Astrocyte (in vitro differentiated cells and primary cell): ENCODE measurements at places on chromosomes 12 and 14. TPM values are rescaled to one million over a fixed set of nuclear protein-coding genes. Genes with fewer than 3 reads are reported as not detected.

CEBPE gene
- not detected in 2 replicates for total RNA-seq

GRCh38 chr12:1703771-1704722, 13.2 kb downstream of the ADIPOR2 start:
- DNase-seq: no peak

- no peak for DNase-seq
These were observed 57.9 kb downstream of the AVPR1A start for GRCh38 chr12:63093084-63093483.

RFX4 gene
- 0.07 TPM in 1 of 2 replicates, not detected in the other for total RNA-seq

GRCh38 chr12:29229158-29229505, 80.1 kb downstream of the FAR2 start:
- DNase-seq: no peak

GRCh38 chr12:7994731-7995205, 37.7 kb upstream of the FOXJ2 start:
- DNase-seq: peak; percentile 95

- DNase-seq: peak; percentile 85
These were observed 727.6 kb downstream of the DIO2 start for GRCh38 chr14:79483477-79484388.

DNA sequence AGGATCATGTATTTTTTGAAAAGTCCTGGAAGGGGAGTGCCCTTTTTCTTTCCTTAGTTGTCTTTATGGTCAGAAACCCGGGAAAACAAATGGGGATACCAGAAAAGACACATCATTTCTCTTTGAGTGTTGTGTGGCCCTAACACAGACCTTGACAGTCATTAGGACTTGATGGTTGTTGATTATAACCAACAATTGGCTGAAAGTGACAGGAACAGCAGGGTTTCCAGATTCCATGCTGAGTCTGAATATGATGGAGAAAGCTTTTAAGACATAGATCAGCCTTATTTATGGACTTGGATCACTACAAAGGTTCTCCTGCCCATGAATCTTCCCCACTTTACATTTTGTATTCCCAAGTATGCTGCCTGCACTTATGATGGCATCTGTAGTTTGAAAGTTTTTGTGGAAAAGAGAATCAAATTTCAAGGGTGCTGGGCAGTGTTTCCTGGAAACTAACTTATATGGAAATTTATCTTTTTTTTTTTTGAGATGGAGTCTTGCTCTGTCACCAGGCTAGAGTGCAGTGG, 30.4 kb downstream of the POLR3B start:
- DNase-seq: no peak

- no peak for DNase-seq
These were observed 89.9 kb upstream of the PPP4R3A start for GRCh38 chr14:91599994-91600393.

DNA sequence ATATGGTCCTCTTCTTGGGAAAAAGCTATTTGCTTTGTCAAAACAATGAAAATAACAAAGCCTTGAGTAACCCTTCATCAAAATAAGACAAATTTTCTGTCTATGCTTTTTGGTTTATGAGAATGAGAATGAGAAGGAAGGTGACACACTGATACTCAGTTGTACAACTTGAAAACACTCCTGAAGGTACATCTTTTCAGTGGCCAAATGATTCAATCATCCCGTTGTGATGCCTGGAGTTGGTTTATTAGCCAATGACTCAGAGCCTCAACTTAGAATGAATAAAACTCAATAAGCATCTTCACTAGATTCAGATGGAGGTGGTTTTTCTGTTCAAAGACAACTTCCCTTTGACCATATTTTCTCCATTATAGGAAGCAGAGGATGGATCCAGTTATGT, 7.8 kb upstream of the CALM1 start:
- DNase-seq: no peak

GRCh38 chr12:31301311-31301710, 24.6 kb downstream of the SINHCAF start:
- no peak for DNase-seq

NOVA1 gene
- 8.4 and 8.9 TPM in 2 replicates for total RNA-seq

DNA sequence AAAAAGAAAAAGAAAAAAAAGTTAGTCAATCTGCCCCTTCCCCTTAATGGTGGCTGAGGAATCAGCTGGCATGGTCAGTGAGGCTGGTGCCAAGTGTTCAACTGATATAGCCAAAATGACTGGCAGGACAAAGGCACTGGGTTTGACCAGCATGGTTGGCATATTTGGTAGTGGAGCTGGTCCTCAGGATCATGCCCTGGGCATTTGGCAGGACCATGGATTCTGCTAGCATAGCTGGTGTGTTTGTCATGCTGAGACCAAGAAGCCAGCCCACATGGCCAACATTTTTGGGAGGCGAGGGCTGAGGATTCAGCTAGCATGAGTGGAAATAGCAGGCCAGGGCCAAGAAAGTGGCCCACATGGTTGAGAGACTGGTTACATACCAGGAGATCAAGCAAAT, 136.5 kb downstream of the FBXL14 start:
- peak; percentile 90 for DNase-seq

EPYC gene
- 0.26 and 0.39 TPM in 2 replicates for total RNA-seq

DNA sequence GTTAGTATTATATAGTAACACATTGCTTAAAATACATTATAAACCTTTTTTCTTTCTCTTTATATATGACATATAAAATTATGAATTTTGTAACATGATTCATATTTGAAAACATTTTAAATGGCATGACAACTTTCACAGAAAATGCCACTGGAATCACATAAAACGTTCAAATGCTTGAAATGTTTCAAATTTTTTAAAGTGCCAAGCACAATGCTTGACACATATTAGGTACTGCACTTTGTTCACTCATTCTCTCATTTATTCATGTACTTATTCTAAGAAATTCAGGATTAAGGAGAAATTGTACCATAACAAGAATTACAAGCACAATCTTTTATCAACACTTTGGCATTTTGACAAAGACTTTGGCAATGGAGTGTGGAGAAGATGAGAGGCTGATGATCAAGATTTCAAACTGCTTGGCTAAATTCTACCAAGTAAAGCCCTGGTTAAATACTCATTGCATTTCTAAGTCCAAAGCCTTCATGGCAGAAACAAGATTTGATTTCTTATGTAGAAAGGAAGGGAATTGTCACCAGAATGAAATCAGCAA, 232.2 kb downstream of the C12orf50 start:
- DNase-seq: no peak

SARNP gene
- 95.7 and 105 TPM in 2 replicates for total RNA-seq

DNA sequence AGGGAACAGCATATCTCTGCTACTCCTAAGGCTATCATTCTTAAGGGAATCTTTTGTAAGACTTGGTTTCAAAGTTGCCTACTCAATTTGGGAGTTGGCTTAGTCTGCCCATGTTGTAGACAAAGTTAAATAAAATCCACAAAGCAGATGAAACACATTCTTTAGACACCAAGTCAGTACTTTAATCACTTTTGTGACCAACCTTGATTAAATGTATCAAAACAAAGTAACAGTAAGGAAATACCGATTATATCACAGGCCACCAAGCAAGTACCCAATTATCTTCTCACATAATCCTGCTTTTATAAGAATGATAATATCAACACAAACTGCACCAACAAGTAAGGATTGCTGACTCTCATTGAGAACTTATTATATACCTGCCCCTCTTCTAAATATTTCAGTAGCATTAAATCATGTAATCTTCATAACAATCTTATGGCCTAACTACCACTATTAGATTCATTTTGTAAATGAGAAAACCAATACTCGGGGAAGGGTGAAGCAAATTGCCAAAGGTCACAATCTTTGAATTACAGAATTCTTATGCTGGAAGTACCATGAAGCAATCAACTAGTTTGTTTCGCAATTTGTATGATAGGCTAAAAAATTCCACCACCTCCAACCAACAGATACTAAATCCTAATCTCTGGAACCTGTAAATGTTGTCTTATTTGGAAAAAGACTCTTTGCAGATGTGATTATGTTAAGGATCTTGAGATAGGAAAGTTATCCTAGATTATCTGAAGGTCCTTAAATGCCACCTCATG, 12.6 kb upstream of the DIO2 start:
- DNase-seq: peak; percentile 54

MMP19 gene
- total RNA-seq: 3.6 and 4.7 TPM in 2 replicates

TAMALIN gene
- 9.6 and 12.4 TPM in 2 replicates for total RNA-seq

GRCh38 chr14:67566908-67567307, 33.2 kb downstream of the PIGH start:
- DNase-seq: no peak

RERG gene
- 0.14 TPM in 1 of 2 replicates, not detected in the other for total RNA-seq

DNA sequence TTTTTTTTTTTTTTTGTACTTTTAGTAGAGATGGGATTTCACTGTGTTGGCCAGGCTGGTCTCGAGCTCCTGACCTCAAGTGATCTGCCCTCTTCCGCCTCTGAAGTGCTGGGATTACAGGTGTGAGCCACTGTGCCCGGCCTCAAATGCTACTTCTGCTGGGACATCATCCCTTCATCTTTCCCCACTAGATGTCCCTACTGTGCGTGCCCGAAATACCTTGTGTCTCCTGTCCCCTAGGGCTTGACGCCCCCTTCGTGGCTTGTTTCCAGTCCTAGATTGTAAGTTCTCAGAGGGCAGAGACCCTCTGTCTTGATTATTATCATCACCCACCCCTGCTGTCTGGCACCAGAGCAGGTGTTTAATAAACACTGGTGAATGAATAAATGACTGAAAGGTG, 14.9 kb downstream of the CCDC63 start:
- DNase-seq: no peak

GRCh38 chr14:95345032-95345431, 25.3 kb upstream of the CLMN start:
- DNase-seq: no peak

DNA sequence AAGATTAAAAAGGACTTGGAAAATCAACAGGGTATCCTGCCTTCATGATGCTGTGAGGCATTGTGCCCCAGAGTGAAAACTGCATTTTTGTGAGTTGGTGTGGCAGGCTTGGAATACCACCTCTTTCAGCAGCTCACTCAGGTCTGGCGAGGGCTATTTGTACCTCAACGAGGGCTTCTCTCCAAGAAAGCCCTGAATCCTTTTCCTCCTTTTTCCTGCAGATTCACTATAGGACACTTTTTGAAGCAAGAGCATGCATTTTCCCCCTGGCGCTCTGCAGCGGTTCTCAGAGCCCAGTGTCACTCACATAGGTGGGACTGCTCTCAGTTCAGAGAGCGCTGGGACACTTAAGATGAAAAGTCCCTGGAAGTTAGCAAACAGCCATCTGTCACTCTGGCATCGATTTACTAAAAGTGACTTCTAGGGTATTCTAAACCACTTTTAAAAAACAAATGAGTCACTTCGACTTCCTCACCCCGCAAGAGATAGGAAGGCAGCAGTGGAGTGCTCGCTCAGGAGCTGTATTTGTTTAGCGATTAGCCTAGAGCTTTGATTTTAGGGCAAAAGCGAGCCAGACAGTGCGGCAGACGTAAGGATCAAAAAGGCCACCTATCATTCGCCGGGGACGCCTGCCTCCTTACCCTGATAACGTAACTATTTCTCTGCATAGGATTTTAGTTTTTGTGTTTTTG, 782 bp upstream of the LGR5 start:
- no peak for DNase-seq

PRIMA1 gene
- not detected in 2 replicates for total RNA-seq

- no peak for DNase-seq
These were observed 55.5 kb downstream of the RPS6KA5 start for GRCh38 chr14:91004987-91005386.

DNA sequence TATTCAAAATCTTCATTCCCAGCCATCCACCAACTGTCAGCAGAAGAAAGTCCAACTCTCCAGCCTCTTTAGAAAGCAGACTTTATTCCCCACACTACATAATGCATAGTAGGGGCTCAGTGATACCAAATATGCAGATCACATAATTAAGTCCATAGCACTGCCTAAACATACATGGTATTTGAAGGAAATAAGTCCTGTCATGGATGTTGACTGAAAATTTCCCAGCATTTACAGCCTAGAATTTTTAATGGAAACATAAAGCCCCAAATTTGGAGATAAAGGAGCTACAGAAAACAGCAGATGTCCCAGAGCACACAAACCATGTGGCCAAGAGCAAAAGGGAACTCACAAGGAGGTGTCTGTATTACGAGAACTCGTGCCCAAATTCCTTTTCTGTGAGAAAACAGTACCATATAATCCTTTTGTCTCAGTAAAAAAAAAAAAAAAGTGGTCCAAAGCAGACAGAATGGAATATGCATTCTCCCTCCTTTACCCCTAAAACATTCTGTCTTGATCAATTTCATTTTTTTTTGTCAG, 920.5 kb downstream of the NRXN3 start:
- DNase-seq: peak; percentile 4

DNA sequence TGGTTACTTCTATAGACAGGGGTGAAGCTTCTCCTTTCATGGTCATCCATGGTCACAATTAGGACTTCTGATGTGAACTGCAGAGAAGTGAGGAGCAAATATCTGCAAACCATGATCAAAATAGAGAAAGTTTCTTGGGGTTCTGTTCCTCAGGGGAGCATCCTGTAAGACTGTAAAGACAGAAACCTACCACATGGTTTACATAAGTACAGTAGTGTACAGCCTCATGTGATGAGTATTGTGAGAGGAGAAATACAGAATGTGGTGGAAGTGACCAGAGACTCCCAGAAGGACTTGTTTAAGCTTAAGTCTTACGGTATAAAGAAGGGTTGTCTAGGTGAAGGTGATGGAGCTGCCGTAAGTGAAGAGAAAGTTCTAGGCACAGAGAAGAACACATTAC, 484.7 kb downstream of the LRIG3 start:
- DNase-seq: no peak

- DNase-seq: no peak
These were observed 25.1 kb upstream of the BATF start for GRCh38 chr14:75497191-75497590.

DNA sequence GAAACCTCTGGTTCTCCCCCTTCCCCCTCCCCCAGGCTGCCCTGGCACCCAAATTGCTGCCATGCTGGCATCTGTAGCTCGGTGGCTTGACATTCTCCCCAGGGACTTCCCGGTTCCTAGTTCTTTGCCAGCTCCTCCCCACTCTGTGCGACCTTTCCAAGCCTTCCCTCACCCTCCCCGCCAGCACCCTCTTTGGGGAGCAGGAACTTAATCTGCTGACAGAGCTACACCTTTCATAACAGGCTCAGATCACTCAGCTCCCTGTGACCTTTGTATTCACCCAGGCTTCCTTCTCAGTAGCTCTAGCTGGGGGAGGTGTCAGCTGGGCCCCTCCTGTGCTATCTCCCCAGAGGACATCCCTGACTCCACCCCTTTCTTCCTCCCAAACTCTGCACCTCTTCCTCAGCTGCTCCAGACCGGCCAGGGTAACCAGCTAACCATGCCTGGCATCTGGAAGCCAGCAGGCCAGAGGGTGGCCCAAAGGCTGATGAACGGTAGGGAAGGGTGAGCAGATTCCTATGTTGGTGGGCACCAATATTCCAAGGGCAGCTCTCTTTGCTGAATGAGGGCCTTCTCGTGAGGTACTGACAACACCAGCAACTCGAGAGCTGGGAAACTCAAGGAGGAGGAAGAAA, 1.8 kb upstream of the COX14 start:
- DNase-seq: no peak

- no peak for DNase-seq
These were observed 216.7 kb downstream of the MED13L start for GRCh38 chr12:116060764-116061163.

DNAI7 gene
- total RNA-seq: 0.23 TPM in 1 of 2 replicates, not detected in the other

LRRC10 gene
- total RNA-seq: not detected in 2 replicates

ZNF891 gene
- 1.2 TPM in 2 replicates for total RNA-seq

GRCh38 chr14:101732118-101732517, 29.4 kb upstream of the PPP2R5C start:
- DNase-seq: no peak

- no peak for DNase-seq
These were observed 513.8 kb downstream of the RPL10L start for GRCh38 chr14:46137786-46138185.

GNB3 gene
- 14.5 and 16.6 TPM in 2 replicates for total RNA-seq

GRCh38 chr12:12441843-12442461, 85.1 kb downstream of the BORCS5 start:
- peak; percentile 64 for DNase-seq
